Omental fat pad (tissue), 4 donors: ENCODE measurements at places on chromosomes 11 and 22.

DNA sequence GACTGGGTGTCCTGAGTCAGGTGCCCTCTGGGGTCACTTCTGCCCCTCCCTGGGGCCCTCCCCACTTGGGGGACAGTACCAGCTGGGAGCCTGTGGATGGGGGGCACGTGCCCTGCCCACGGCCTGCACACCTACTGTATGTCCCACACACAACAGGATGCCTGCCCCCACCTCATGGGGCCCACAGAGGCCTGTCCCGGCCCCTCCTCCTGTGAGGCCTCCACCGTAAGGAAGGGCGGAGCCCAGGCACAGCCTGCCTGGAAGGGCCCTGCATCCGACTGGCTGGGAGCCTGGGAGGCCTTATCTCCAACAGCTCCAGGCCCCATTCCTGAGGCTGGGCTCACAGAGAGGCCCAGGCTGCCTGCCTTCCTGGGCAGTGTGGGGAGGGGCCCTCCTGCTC, 47.8 kb downstream of the BRSK2 start:
- no peak for DNase-seq

DNA sequence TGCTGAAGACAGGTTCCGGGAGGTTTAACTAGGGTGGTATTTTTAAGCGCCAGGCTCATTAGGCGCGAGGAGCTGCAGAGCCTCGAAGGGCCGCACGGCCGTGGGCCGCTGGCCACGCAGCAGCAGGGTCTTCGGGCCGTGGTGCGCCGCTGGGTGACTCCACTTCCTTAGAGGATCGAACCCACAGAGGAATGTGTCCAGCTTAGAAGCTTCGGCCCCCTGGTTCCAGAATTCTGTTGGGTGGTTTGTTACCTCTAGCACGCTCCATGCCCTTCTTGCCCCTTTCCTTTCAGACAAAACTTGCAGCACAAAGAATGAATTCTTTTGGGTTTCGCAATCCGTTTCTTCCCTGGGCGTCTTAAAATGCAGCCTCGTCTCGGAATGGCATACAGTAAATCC, 773 bp upstream of the PATL1 start:
- no peak for DNase-seq

DNA sequence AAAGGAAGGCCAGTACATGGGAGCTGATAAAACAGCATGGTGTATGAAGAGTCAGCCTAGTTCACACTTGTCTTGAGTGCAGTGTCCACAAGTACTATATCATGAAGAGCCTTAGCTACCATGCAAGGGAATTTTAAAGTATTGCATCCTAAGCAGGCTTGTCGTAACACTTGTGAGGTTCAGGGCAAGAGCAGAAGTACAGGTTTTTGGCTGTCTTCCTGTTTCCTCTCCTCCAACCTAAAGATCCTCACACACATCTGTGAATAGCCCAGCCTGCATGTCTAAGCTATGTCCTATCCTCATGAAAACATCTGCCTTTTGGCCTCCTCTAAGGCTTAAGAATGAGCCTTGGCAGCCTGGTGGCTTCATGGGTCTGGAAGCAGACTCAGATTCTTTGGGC, 34.6 kb upstream of the TMEM123 start:
- DNase-seq: no peak

- DNase-seq: no peak
Observed at GRCh38 chr22:48103126-48103875, 1340.9 kb downstream of the TBC1D22A start.

GRCh38 chr11:13963949-13964770, 1.6 kb downstream of the SPON1 start:
- no peak for DNase-seq

DNA sequence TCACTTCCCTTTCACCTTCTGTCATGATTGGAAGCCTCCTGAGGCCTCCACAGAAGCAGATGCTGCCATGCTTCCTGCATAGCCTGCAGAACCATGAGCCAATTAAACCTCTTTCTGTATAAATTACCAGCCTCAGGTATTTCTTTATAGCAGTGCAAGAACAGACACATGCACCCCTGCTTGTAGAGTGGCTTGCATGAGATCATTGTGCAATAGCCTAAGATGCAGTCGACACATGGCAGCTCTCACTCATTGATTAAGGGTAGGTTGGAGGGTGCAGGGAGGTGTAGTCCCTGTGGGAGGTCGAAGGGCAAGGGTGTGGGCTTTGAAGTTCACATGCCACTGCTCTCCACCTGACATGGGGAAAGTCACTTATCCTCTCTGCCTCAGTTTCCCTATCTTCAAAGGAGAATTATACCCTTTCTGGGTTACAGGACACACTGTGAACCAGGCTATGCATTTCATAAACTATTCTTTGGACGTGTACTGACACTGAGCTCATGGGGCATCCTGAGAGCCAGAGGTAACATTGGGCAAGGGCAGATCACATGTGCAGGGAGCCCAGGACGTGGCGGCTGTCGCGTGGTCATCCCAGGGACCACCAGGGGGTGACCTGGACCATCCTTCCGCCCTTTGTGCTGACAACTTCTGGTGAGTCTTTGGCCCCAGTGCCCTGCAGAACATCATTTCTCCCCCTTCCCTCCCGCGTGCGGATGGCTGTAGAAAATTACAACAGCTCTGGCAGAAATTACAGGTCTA, 69.2 kb upstream of the SHANK2 start:
- DNase-seq: no peak

DNA sequence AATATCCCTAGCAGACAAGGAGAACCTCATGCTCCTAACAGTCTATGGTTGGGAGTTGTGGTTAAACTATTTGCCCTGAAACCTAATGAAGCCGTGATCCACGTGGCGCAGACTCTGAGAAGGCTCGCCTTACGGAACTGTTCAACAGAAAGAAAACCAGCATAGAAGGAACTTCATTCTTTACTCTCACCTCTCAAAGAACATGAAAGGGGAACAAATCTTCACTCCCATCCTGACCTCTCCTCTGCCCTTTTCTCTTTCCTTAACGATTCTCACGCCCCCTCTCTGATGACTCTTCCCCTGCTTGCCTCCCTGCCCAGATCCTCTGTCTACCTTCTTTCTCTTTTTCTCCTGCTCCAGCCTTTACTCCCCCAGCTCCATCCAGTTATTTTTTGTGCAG, 54.2 kb downstream of the IRAG1 start:
- no peak for DNase-seq

DNA sequence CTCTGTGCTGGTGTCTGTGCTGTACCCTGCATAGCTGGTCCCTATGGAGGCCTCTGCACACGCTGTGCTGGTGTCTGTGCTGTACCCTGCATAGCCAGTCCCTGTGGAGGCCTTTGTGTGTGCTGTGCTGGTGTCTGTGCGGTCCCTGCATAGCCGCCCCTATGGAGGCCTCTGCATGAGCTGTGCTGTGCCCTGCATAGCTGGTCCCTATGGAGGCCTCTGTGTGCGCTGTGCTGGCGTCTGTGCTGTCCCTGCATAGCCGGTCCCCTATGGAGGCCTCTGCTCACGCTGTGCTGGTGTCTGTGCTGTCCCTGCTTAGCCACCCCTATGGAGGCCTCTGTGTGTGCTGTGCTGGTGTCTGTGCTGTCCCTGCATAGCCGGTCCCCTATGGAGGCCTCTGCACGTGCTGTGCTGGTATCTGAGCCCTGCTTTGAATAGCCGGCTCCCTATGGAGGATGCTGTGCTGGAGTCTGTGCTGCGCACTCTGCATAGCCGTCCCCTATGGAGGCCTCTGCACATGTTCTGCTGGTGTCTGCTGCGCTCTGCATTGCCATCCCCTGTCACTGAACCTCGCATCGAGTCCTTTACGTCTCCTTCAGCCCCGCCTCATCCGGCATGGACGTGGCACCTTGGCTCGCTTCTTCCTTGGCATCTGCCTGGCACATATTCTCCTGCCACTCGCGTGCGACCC, 6.2 kb downstream of the NADSYN1 start:
- no peak for DNase-seq

DNA sequence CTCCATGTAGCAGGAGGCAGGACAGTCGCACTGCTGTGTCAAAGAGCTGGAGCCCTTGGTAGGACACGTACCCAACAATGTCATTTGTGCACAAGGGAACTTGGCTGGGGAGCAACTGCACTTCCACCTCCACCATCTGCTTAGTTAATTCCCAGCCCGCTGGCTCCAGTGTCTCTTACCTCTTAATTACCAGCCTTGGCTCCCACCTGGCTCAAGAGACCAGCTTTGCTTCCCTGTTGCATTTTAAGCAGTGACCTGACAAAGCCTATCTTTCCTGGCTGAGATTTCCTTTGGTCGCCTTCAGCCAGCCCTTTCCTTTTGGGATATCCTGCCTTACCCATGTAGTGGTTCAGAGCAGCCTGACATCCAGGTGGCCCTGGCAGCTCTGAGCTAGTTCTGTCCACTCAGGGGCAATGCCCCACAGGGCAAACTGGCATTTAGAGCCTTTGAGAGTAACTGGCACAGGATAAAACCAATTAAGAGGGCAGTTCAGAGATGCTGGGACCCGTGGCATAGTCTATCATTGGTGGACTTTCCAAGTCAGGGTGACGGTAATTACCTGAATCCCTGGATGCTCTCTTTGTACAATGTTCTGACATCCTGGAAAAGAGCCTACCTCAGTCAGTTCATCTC, 212.6 kb upstream of the SORL1-AS1 start:
- no peak for DNase-seq

GRCh38 chr11:102846292-102846691, 2.9 kb upstream of the MMP3 start:
- DNase-seq: no peak

GRCh38 chr11:44885065-44885810, 65.4 kb downstream of the TP53I11 start:
- no peak for DNase-seq

GRCh38 chr11:45666648-45667642, 1.5 kb upstream of the CHST1 start:
- DNase-seq: no peak

GRCh38 chr22:45318558-45319323, 9.0 kb downstream of the FAM118A start:
- no peak for DNase-seq

DNA sequence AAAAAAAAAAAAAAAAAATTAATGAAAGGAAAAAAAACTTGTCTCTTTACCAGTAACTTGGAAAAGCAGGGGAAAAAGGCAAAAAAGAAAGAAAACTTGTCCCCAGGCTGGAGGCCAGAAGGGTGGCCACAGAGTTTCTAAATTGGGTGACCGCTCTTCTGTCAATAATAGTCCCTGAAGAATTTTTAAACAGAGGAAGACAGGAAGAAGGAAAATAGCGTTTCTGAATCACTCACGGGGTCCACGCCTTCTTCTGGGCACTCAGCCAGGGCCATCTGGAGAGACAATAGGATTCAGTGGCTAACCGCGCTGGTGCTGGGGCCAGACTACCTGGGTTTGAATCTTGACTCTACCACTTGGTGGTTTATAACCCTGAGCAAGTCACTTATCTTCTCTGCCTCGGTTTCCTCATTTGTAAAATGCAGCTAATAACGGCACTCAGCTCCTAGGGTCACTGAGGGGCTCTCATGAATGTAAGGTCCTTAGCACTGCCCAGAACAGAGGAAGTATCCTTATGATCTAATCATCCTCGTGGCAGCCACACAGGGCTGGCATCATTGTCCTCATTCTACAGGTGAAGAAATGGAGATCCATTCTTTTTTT, 7.0 kb downstream of the C11orf86 start:
- peak; percentile 86 for DNase-seq

- DNase-seq: no peak
Observed at GRCh38 chr11:85955531-85955930, 100.3 kb downstream of the CCDC83 start.

- peak; percentile 90 for DNase-seq
Observed at GRCh38 chr22:41517172-41518047, 26.9 kb downstream of the POLR3H start.

DNA sequence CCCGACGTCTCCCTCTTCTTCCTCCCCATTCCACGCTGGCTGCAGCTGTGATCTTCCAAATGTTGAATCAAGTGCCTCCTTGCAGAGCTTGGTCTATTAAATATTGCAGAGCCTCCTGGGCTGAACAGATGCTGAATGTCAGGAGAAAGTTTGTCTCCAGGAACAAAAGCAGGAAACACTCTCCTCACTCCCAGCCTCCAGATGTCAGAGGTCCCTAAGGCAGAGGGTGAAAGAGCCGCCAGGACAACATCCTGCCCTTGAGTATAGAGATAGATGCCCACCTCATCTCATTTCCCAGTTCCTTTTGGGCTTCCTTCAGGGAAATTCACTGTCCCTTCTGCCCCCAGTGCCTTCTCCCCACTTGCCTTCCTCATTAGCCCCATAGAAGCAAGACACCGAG, 40.8 kb upstream of the IGSF9B start:
- DNase-seq: no peak

DNA sequence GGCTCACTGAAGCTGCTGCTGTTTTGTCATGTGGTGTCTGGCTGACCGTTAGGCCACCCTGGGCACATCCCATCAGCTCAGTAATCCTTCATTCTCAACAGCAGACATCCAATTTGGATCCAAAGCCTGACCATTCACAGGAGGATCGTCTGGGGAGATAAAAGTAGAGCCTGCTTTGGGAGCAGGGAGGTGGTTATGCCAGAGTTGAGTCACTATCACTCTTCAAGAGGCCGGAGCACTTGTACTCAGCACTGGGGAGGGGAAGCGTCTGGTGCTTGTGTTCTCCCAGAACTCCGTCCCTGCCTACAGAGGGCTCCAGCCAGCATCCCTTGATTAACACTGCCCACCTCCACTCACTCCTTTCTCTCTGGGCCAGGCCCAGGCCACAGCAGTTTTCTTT, 382.6 kb downstream of the OPCML start:
- no peak for DNase-seq

DNA sequence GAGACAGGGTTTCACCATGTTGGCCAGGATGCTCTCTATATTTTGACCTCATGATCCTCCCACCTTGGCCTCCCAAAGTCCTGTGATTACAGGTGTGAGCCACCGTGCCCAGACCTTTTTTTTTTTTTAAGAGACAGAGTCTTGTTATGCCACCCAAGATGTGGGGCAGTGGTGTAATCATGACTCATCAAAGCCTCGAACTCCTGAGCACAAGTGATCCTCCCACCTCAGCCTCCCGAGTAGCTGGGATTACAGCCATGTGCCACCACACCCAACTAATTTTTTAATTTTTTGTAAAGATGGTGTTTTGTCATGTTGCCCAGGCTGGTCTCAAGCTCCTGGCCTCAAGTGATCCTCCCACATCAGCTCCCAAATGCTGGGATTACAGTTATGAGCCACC, 37.9 kb downstream of the IZUMO1R start:
- no peak for DNase-seq

- DNase-seq: no peak
Observed at GRCh38 chr11:23377909-23378308, 517.6 kb upstream of the CCDC179 start.

DNA sequence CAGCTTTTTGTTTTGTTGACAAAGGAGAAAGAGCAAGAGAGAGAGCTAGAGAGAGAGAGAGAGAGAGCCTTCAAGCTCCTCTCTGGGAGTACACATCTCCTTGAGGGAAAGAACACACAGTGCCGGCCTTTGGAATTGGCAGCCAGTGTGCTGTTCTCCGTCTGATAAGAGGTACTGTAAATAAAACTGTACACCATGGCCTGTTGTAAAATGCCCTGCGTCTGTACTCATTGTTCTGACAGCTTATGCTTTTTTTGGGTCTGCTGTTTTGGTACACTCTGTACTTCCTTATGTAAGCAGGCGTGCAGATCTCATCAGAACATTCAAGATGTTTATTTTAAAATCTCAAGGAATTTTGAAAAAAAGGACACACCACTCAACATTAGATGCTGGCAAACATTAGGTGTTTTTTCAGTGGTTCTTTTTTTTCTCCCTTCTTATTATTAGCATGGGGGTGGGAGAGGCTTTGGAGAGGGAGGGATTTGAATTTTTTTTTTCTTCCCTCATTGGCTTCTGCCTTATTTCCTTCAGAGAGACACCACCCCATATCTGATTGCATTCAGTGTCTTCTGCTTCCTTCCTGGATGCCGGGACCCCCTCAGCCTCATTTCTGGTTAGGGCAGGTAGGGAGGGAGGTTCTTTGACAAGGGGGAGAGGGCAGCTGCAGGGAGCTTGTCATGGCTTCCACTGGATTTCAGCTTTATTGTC, 116.8 kb upstream of the NNMT start:
- no peak for DNase-seq
